GM12864 (cell line): ENCODE measurements at places on chromosomes 1 and 21.

- no peak for DNase-seq
Observed at GRCh38 chr1:91804546-91805023, 81.4 kb downstream of the TGFBR3 start.

DNA sequence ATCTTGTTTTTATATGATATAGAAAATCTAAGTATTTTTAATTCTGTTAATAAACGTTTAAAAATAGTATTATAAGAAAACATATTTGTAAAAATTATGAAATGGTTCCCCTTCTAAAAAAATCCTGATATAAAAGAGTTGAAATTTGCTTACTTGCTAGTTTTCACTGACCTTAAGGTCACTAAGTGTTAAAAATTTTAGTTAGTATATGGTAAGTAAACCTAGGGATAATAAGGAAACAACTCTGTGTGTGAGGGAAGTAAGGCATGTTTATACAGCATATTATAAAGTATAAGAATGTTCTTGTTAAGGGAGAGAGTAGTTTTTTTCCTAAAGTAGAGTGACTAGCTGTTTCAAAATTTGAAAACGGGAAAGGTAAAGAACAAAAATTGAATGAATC lies 130.9 kb upstream of the LYPLAL1 start:
- DNase-seq, result no peak

GRCh38 chr1:14590411-14591180 lies 7.9 kb upstream of the KAZN start:
- DNase-seq, result no peak

DNA sequence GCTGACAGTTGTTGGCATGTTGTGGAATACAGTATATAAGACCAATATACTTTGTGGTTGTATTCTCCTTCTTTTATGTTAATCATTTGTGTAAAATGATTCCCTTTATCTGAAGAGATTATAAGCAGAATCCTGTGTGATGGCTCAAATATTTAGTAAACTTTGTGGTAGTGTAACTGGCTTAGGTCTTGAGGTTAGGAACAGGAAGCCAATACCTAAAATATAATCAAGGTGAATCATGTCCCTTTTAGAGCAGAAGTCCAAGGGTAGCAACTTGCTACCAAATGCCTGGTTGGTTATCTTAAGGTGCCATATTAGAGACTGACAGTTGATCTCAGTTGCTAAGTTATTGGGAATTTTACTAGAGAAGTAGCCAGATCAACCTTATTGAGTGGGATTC lies 398.5 kb upstream of the ADAMTS5 start:
- no peak for DNase-seq

DNA sequence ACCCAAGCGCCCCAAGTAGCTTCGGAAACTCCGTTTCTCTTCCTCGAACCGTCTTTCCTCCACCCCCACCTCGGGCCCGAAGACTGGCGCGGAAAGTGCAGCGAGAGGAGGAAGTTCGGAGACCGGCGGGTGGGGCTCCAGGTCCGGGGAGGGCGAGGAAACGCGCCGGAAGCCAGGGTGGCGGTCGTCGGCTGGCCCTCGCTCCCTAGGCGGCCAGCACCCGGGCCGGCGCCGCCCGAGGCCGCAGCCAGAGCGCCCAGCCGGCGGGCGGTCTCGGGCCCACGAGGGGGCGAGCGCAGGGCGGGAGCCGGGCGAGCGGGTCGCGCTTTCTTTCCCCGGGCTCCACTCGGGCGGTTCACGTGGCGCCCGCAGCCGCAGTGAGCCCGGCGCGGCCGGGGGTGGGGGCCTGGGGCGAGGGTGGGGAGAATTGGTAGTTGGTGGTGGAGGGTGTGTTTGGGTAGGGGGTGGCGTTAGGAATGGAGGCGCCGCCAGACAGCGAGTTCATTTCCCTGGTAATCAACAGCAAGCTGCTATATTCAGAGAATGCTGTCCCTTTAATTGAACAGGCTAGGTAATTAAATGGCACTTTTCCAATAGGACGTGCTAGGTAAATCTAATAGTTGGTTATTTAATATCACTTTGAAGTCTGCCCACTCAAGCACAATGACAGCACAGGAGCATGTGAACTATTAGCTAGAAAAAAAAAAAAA lies 6.7 kb downstream of the LMO4 start:
- DNase-seq, result no peak

DNA sequence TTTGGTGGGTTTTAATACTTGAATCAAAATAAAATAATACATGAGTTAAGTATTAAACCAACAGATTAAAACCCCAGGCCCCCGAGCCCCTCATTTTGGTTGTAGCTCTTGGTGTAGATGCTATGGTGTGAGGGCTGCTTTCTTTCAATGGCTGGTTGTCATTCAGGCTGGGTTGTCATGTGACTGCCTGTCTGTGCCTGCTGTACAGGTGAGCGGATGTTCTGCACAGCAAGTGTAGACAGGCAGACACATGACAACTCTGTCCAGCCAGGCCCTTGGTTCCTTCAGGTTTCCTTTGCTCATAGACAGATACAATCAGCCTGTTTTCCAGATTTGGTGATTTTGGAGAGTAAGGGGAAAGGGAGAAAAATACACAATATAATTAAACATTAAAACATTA lies 281.9 kb upstream of the C1orf105 start:
- DNase-seq, result no peak

DNA sequence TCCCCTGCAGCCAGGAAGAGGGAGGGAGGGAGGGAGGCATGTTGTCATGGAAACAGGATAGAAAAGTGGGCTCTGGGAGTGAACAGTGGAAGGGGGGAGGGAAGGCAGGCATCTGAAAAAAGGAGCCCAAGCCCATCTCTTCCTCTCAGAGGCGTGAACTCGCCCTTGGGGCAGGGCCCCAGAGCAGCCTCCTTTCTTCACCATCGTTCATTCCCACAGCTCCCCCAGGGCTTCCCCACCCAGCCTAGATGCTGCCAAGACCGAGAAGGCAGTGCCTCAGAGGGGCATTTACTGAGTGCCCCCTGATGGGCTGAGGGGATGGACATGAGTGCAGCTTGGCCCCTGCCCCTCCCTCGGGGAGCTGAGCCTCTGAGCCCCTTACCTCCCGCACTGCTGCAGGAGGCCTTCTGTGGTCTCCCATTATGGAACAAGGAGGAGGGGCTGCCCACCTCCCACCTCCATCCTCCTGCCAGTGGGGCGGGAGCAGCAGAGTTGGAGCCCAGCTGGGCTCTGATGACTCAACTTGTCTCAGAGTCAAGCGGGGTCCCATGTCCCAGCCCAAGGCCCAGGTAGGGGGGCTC lies 39.1 kb upstream of the KIF21B start:
- DNase-seq, result no peak

DNA sequence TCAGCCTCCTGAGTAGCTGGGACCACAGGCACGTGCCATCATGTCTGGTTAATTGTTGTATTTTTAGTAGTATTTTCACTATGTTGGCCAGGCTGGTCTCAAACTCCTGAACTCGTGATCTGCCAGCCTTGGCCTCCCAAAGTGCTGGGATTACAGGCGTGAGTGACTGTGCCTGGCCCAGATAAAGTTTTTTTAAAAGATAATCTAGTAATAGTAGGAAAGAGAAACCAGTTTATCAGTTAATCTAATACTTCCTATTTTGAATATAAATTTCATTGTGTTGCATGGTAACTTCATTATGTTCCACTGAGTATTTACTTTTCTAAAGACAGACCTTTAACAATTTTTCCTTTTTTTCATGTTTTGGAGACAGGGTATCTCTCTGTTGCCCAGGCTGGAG lies 10.0 kb downstream of the RABGAP1L start:
- DNase-seq, result no peak

GRCh38 chr1:65247419-65248359 lies 61.7 kb upstream of the DNAJC6 start:
- no peak for DNase-seq

DNA sequence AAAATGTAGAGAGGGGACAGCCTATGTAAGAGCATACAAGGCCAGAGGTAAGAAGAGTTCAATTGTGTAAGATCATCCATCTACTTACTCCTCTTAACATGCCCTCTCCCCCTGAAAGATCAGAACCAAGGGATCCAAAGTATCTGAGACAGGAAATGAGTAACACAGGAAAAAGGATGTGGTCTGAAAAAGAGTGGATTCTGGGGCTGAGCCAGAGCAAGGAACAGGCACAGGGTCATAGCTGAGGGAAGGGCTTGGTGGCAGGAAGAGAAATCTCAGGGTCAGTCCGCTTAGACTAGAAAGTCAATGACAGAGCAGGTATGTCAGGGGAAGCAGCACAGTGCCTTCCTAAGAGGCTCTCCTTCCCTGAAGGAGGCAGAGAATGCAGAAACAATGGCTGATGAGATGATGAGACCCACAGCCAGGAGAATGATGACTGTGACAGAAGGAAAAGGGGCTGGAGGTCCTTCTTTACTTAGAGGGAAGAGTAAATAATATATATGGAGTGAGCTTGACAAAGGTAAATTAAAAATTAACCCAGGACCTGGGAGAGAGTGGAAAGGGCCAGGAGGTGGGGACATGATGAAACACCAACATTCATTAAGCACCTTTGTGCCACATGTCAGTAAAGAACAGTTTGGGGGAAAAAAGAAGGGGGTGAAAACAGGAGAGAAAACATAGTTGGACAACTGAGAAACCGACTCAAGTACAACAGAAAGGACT lies 26.2 kb upstream of the A3GALT2 start:
- DNase-seq, result no peak

DNA sequence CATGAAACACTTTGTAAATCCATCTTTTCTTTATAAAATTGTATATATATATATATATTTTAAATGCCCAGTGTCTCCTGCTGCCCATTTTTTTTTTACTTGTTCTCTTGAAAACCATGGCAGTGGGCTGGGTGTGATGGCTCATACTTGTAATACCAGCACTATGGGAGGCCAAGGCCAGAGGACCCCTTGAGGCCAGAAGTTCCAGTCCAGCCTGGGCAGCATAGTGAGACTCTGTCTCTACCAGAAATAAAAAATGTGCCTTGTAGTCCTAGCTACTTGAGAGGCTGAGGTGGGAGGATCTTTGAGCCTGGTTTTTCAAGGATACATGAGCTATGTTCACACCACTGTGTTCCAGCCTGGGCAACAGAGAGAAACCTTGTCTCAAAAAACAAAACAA lies 62.2 kb downstream of the HS2ST1 start:
- DNase-seq, result no peak

DNA sequence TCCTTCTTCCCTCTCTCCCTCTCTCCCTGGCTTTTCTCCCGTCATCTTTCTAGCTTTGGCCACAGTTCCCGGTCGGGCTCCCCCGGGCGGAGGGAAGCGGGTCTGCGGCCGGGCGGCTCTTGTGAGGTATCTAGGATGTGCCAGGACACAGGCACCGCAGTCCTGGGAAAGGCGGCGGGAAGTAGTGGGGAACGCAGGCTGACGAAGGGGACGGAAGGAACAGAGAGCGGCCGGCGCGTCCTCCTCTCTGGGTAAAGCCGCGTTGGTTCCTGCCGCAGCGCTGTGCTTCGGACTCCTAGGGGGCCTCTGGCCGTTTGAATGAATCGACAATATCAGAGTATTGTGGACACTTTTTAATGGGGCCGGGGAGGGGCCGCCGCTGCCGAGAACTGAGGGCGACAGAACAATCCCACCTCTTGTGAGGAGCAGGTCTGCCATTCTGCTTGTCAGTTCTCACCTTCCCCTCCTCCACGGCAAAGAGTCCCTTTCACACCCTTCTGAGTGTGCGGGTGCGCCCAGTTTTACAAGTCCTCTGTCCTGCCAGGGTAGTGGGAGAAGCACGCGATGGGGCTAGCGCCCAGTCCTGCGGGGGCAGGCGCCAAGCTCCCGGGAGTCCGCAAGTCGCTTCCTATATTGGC lies 1.2 kb upstream of the LHX9 start:
- no peak for DNase-seq

DNA sequence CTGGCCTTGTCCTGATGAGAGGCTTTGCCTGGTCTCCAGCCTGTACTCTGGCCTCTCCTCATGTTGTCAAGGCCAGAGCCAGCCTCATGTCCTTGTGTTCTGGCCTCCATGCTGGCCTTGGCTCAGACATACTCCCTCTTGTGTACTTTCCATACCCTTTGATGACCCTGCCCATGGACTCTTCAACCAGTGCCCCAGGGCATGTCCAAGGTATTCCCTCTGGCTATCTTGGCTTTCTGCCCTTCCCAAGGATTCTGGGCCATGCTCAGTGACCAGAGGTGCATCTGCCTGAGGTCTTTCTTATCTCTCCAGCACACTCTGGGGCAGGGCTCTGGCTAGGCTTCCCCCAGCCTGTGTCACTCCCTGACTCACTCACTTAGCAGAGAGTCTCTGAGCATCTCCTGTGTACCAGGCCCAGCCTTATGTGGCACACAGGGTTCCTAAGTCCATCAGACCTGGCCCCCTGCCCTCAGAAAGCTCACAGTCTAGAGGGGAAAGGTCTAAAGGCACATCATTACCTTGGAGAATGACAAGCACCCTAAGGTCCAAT lies 141.4 kb upstream of the GRIK3 start:
- DNase-seq, result no peak

GRCh38 chr1:229636042-229636441 lies 10.0 kb downstream of the URB2 start:
- no peak for DNase-seq

DNA sequence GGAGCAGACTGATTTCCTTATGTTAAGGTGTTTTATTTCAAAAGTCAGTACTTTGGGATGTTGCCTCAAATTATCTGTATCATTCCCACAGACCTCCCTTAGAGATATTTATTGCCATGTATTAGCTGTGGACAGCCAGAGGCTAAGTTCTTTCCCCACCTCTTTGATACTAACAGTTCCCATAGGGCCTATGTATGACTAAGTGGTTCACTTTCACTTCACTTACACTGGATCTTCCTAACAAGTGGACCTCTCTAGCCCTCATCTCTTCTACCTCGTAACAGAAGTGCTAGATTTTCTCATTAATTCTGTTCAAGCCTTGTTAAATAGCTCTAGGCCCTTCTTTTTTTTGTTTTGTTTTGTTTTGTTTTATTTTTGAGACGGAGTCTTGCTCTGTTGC lies 6.2 kb downstream of the TRAF5 start:
- no peak for DNase-seq

- no peak for DNase-seq
Observed at GRCh38 chr21:14306126-14306907, 76.6 kb downstream of the HSPA13 start.

DNA sequence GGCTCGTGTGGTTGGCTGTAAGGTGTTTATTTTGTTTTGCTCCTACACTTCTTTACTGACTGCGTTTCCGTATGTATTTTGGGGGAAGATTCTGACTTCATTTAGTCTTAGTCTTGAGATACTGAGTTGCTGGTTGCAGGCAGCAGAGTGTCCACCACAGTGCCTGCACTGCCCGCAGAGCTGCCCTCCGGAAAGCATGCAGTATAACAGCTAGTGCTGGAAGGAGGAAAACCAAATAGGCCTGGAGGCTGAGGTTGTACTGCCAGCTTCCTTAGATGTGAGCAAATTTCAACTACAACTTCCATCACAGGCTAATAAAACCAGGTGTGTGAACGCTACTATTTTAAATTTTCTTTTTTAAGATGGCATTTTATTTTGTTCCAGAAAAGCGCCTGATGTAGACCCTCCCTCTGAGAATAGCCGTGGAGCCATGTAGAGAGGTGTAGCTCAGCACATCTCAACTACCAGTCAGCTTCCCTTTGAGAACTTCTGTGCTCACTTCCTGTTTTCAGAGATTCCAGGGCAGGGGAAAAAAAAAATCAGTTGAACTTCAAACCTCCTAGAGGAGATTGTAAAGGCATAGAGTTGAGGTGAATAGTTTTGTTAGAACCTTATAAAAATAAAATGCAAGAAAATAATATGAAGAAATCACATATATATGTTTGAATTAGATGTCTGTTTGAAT lies 17.6 kb downstream of the LMO4 start:
- no peak for DNase-seq

GRCh38 chr1:15833842-15834405 lies 13.6 kb upstream of the SPEN start:
- no peak for DNase-seq

GRCh38 chr1:65066419-65066765 lies 81.6 kb upstream of the AK4 start:
- no peak for DNase-seq
